ENCODE measurements at places on chromosomes 12 and 14.

- DNase-seq, result no peak
These were observed 45.9 kb upstream of the STXBP6 start for GRCh38 chr14:25095736-25096437.

DNA sequence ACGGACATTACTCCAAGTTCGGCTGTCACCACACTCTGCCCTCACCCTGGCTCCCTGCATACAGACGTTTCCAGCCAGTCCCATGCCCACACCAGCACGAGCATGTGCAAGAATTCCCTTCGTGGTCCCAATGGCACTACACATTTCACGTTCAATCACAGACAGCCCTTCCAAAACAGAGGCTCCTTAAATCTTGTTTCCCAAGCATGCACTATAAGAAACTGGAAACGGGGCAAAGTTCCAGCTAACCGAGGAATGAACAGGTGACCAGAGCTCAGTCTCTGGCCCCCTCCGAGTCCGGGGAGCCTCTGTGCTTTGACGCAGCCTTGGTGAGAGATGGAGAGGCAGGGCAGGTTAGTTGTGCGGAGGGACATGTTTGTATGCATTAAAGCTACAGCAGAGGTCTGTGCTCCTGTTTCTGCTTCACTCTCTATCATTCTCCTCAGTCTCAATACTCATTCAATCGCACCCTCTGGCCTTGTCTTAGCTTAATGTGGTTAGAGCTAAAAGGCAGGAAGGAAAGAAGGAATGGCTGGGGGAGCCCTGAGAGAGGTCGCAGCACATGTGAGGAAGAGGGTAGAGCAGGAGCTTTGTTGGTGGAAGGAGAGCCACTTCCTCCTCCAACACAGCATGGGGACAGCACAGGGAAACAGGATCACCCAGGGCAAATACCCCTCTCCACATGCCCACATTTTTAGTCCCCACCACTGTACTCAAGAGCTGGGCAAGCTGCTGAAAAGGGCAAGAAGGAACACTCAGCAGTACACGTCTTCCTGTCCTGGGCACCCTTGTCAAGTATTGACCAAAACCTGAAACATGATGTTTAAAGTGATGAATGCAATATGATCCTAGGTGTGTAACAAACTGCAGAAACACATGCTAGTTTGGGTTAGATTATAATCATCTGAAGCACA lies 12.2 kb upstream of the SELPLG start:
- DNase-seq, result no peak

DNA sequence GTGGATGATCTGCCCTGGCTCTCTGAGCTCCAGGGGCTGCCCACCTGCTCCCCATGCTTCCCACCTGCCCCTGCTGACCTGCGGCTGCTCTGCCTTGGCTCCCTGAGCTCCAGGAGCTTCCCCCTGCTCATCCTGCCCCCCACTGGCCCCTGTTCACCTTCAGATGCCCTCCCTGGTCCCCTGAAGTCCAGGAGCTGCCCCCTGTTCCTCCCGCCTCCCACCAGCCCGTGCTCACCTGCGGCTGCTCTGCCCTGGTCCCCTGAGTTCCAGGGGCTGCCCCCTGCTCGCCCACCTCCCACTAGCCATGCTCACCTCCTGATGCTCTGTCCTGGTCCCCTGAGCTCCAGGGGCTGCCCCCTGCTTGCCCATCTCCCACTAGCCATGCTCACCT lies 219.7 kb downstream of the TMEM121 start:
- DNase-seq, result no peak

- DNase-seq, result no peak
These were observed 142.2 kb upstream of the RFLNA start for GRCh38 chr12:124152731-124153130.

DNA sequence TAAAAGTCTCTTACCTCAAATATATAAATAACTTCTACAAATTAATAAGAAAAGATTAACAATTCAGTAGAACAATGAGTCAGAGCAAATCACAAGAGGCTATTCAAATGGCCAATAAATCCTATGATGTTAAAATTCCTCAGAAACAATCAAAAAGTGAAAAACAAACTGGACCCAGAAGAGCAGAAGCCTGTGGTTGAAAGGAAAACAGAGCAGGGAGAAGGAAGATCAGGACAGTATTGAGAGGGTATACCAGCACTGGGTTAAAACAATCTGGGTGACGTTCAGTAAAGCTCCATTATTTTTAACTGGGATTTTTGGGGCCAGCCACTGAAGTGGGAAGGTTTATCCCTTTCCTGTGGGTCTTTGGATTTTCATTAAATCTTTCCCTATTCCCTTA lies 39.7 kb upstream of the PCED1B start:
- DNase-seq, result no peak

DNA sequence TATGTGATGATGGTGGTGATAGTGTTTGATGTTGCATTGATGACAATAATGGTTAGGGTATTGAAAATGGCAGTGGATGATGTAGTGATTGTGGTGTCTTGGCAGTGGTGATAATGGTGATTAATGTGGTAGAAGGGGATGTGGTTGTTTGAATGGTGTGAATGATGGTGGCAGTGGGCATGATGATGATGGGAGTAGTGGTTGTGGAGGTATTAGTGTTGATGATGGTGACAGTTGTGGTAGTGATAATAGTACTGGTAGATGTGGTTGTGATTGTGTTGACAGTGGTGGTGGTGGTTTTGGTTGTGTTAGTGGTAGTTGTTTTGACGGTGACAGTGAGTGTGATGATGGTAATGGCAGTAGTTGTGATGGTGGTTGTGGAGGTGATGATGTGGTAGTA lies 1049.0 kb downstream of the VRK1 start:
- DNase-seq, result no peak

- DNase-seq, result no peak
These were observed 3.2 kb downstream of the SLC38A6 start for GRCh38 chr14:60984196-60984595.

- no peak for DNase-seq
These were observed 1086.5 kb downstream of the SLC6A15 start for GRCh38 chr12:83826112-83826511.

DNA sequence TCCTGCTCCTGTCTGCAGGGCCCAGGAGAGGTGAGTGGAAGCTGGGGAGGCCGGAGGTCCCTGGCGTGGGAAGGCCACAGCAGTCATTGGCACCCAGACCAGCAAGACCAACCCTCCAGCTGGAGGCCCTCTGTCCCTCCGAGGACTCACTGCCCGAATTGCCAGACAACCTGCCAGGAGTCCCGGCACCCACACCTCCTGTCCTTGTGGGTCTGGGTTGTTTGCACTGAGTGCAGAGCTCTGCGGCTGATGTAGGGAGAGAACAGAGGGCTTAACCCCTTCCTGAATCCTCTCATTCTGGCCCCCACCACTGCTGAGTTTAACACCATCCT lies 204.9 kb downstream of the KIF26A start:
- no peak for DNase-seq

DNA sequence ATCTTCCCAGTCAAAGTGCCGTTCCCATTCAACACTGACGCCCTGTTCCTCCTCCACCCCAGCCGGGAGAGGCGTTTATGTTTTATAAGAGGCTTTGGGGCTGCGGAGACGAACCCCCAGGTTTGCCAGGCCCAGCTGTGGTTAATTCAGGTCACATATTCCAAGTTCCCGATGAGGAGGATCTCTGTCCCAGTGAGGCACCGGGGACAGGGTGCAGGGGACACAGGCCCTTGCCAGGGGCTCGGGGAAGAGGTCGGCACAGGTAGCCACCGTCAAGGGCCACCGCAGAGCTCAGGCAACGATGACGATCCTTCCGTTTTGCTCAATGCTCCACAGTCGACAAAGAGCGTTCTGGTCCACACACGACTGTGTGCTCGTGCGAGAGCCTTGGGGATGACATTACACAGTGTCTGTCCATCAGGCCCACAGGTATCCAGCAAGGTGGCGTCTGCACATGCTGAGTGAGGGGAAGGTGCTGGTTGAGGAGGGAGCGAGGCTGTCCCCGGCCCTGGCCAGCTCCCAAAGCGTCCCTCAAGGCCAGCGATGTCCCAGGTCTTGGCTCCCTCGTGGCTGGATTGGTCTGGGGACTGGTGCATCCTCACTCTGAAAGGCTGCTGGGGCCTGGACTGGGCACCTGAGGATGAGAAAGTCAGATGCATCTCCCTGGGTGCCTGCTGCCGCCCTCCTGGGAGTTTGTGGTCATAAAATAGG lies 189.2 kb upstream of the C14orf180 start:
- DNase-seq, result no peak

DNA sequence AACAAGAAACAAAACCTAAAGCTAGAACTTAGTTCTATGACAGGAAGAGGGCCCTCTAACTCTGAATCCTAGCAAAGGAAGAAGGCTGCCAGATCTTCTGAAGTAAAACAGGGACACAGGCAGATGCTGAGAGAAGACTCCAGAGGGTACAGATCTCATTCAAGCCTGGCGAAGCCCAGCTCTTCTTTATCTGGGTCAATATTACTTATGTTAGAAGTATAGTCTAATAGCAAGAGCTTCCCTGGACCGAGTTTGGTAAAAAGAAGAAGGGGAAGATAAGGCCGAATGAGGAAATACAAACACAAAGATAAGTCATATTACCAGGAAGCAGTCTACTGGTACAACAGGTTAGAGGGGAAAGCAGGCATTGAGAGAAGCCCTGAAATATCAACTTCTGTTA lies 79.9 kb upstream of the CCDC91 start:
- no peak for DNase-seq

GRCh38 chr14:64675312-64675711 lies 28.9 kb upstream of the PLEKHG3 start:
- no peak for DNase-seq

DNA sequence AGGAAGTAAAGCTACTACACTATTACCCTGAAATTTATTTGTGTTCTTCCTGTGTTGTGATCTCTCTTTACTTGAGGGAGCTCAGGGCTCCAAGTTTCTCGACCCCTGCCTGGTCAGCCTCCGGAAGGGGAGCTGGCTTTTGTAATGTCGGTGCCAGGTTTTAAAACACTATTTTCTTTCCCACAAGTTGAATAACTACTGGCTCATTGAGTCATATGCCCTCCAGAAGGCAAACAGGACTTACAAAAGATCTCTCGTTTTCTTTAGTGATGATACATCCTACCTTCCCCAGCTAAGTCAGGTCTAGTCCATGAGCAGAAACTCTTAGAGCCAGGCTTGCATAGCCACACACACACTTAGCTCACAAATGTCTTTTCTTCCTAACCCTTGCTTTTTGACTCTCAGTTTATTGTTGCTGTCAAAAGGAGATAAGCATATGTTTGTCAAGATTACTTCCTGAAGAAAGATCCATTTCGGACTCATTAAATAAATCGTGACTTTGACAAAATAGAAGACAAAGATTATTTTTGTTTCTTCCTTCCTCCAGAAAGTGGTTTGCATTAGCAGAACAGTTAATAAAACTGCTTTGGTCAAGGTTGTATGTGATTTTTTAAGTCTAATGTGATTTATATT lies 209.8 kb upstream of the FLRT2 start:
- DNase-seq, result no peak

DNA sequence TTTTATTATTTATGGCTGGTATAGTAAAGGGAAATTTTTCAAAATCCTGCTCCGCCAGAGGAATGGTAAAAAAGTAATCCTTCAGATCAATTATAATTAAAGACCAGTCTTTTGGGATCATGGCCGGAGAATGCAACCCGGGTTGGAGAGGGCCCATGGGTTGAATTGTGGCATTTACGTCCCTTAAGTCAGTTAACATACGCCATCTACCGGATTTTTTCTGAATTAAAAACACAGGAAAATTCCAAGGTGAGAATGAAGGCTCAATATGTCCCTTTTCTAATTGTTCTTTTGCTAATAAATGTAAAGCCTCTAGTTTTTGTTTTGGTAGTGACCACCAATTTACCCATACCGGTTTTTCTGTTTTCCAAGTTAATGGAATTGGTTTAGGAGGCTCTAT lies 602.8 kb downstream of the ALG10 start:
- DNase-seq, result no peak

DNA sequence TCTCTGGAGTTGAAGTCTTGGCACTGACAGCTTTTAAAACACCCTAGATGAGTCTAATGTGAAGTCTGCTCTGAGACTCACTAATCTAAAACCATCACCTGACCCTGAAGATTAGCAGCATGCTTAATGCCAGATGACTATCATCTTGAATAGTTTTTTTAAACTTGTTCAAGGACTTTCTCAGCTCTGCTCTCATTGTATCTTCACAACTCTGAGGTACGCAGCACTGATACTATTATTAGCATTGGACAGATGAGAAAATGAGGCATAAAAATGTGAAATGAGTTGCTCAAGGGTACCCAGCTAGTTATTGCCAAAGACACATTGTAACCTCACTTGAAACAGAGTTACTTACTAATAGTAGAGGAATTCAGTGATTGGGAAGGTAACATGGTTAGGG lies 4.8 kb downstream of the SLC38A1 start:
- no peak for DNase-seq

GRCh38 chr12:14999021-14999694 lies 26.3 kb downstream of the PDE6H start:
- DNase-seq, result no peak

DNA sequence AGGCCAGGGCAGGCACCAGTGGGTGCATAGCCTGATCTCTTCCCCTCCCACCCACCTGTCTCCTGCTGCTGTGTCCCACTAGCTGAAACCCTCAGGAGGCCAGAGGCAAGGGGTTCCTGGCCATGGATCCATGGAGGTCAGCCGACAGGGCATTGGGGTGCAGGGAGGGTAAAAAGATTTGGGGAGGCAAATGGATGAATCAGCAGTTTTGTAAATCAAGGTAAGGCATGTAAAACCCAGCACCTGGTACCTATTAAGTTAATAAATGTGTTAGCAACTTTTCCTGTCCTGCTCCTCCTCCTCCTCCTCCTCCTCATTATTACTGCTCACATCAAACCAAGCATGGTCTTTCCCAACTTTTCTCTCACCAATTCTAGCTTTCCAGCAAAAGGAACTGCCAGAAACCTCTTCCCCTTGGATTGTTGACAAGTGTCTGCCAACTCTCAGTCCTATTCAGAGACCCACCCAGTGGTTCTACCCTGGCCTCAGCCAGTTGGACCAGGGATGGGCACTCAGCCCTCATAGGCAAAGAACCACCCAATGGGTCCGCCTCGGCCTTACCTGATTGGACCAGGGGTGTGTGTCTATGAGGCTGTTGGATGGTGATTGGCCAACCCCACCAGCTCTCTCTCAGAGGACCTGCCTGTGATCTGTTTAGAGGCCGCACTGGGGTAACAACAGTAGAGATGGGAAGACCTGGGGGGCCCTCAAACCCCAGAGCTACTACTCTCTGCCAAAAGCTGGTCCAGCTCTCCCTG lies 155.7 kb upstream of the GSC start:
- no peak for DNase-seq

GRCh38 chr12:72261885-72262284 lies 10.3 kb upstream of the TRHDE start:
- no peak for DNase-seq

DNA sequence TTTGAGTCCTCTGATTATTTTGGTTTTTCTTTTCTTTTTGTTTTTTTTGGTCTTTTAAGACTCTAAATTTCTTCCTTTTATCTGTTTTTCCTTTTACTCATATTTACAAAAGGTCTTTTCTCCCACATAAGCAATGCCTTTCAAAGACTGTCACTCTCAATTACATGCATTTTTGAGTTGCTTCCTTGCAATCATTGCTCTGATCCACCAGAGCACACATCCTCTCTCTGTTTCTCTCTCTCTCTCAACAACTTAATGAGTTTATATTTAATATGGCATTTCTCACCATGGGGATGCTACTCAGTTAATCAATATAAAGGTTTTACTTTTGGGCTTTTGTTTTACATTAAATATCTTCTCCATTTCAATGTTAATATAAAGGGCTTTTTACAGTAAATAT lies 62.7 kb upstream of the OR10AD1 start:
- DNase-seq, result no peak

GRCh38 chr12:128004383-128004938 lies 262.5 kb upstream of the TMEM132C start:
- DNase-seq, result no peak
